ENCODE measurements at places on chromosomes 1 and 21. TPM values are rescaled to one million over a fixed set of nuclear protein-coding genes. Genes with fewer than 3 reads are reported as not detected.

GRCh38 chr1:192592981-192593708 lies 17.6 kb downstream of the RGS1 start:
- no peak for DNase-seq

The PI4KB gene
- total RNA-seq: 91.5 TPM

The CYP4A11 gene
- not detected for total RNA-seq

GRCh38 chr1:166933140-166933539 lies 42.2 kb downstream of the ILDR2 start:
- DNase-seq: no peak

The AADACL4 gene
- not detected for total RNA-seq

DNA sequence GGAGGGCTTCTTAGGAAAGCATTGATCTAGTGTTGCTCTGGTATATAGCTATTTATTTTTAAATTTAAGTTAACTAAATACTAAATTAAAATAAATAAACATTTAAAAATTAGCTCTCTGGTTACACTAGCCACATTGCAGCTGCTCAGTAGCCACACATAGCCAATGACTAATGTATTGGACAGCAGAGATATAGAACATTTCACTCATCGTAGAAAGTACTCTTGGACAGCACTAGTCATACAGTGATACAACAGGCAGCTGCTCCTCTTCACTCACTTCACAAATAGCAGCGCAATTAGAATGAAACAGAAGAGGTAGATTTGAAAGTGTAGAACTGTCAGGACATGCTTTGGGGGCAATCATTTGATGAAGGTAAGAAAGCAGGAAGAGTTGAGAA lies 245.4 kb downstream of the PBX1 start:
- no peak for DNase-seq

GRCh38 chr21:34086887-34087306 lies 13.5 kb downstream of the MRPS6 start:
- no peak for DNase-seq

The TNFRSF18 gene
- total RNA-seq: 3.3 TPM

The MCOLN2 gene
- total RNA-seq: 2.0 TPM

DNA sequence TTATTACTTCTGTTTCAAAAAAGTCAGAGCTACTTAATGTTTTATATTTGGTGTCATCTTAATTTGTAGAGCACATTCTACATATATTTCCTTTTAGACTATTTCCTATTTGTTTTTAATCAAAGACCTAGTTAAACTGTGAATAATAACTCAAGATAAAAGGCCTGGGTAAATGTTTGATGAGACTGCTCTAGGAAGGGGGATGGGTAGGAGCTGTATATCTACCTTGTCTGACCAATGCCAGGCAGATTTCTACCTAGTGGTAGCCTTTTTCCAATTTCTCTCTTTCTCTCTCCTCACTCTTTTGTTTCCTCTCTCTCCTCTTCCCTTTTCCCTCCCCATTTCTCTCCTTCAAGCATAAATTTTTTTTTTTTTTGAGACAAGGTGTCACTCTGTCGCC lies 31.9 kb upstream of the IVNS1ABP start:
- no peak for DNase-seq

The KRTAP19-3 gene
- total RNA-seq: not detected

DNA sequence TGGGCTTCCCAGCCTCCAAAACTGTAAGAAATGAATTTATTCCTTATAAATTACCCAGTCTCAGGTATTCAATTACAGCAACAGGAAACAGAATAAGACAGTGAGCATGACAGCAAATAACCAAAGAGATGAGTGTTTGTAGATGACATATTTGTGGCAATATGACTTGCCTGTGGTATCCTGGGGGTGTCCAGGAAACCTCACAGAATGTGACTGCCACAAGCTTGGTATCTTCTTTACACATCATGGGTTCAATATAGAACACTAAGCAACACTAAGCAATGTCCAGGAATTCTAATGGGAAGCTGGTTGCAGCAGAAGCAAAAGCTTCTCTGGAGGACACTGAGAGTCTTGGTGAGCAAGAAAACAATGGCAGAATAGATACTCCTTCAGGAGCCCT lies 236.4 kb upstream of the BEND5 start:
- DNase-seq: no peak

The ITGB2 gene
- 35.7 TPM for total RNA-seq

The PCP4 gene
- total RNA-seq: 49.3 TPM

- no peak for DNase-seq
These were observed 87.3 kb downstream of the RPS6KC1 start for GRCh38 chr1:213138391-213138790.

The ESRRG gene
- 6.8 TPM for total RNA-seq

DNA sequence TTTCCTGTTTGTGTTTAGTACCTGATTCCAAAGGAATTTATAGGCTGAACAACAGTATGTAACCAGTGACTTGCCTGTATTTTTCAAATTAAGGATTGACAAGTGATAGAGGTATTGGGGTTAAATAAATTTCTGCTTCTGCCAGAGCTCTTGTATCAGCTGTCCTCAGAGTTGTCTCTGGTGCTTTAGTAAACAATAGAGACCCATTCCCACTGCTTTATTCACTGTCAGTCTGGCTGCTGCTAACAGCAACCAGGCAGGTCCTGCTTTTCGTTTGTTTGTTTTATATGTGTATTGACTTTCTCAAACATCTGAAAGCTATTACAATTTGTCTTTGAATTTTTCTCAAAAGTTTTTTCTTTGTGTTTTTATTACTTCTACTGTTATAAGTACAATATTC lies 76.1 kb downstream of the OLFM3 start:
- DNase-seq: no peak

- DNase-seq: no peak
These were observed 21.8 kb downstream of the KIF1B start for GRCh38 chr1:10232163-10232562.

DNA sequence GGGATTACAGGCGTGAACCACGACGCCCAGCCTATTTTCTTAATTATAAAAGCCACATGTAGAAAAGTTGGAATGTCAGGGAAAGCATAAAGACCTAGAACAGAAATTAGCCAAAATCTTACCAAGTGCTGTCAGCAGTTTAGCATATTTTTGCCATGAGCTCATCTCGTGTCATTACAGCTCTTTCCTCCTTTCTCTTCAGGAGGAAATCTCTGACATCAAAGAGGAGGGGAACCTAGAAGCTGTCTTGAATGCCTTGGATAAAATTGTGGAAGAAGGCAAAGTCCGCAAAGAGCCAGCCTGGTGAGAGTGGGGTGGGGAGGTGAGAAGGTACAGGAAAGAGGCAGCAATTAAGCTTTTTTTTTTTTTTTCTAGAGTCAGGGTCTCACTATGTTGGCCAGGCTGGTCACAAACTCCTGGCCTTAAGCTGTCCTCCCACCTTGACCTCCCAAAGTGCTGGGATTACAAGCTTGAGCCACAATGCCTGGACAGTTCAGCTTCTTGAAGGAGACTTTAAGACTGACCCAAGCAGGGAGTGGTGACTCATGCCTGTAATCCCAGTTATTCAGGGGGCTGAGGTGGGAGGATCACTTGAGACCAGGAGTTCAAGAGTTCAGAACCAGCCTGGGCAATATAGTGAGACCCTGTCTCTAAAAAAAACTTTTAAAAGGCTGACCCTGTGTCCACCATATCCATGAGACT lies 8.4 kb upstream of the BGLAP start:
- no peak for DNase-seq

The S100A9 gene
- 151 TPM for total RNA-seq

The OR2AK2 gene
- not detected for total RNA-seq

DNA sequence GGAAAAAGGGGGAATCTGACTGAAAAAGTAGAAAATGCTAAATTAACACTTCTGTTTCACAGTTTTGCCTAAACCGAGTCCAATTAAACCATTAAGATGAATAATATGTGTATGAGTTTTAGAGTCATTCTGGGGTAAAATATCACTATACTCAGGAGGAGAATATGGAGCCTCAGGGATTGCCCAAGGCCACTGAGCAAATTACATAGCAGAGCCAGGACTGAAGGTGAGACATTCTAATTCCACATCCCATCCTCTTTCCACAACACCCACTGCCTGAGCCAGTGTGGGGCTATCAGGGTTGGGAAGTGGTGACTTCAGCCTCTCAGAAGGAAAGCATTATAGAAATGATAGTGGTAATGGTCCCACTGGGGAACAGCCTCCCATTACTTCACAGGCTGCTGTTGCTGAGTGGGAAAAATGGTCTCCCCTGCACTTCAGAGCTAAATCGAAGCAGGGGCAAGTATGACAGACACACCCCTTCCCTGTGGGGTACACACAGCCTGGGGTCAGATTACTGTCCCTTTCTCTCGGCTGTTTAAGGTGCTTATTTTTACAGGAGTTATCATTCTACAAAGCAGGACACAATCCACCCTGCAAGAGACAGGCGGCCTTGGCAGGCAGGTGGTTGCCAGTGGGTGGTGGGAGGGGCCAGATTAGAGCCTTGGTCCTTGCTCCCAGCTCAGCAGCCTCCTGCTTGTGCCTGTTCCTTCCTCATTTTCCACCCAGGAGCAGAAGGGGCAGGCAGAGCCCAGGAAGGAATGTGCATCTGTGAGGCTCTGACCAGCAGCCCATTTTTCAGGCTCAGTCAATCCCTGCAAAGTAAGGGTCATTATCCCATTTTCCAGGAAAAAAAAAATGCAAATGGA lies 9.5 kb upstream of the BCAR3 start:
- DNase-seq: no peak

GRCh38 chr1:39673215-39673614 lies 1.3 kb upstream of the NT5C1A start:
- DNase-seq: no peak

The HLX gene
- total RNA-seq: 7.5 TPM

GRCh38 chr1:152392909-152393308 lies 21.2 kb downstream of the CRNN start:
- DNase-seq: no peak
